ENCODE measurements at places on chromosomes 5 and 9.

DNA sequence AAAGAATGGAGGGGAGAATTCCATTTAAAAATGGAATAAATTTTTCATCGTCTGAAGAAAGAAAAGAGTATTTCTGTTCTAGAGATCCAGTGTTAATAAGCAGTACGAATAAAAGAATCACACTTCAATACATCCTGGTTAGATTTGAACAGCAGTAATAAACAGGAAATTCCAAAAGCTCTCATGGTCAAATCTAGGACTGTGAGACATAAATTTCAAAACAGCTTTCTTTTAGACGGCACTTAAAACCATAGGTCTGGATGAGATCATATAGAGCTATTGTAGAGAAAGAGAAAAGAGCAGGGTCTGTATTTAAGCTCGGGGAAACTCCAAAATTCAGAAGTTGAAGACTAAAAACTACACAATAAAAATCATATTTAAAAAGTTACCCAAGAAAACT, 1006.9 kb upstream of the CTNND2 start:
- DNase-seq = no peak

DNA sequence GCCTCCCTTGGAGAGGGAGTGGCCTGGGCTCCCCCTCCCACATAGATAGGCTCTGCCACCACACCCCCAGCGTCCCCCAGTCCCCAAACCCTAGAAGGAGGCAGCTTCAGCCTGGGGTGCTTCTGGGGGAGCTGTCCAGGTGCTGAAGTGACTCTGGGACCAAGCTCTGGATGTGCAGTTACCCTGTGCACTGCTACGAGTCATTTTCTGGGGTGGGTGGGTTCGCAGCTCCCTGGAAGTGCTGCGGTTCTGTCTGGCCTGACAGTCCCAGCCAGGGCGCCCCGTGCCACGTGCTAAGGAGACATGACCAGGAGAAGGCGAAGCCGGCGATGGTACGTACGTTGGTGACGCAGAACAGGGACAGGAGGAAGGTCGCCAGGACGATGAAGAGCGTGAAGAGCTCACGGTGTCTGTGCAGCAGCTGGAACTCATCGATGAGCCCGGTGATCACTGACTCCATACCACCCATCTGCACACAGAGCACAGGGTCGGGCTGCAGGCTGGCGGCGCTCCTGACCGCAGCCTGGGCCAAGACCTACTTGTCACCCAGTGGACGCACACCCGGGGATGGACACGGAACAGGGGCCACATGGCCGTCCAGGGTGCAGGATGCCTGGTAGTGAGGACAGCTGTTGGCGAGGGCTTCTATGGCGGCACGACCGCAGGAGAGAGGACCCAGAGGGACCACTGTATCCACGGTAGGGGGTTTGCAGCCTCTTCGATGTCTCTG, 35.7 kb downstream of the SLC6A3 start:
- DNase-seq = no peak

- no peak for DNase-seq
Measured at GRCh38 chr9:135907006-135907430, 328 bp downstream of the CAMSAP1 start.

DNA sequence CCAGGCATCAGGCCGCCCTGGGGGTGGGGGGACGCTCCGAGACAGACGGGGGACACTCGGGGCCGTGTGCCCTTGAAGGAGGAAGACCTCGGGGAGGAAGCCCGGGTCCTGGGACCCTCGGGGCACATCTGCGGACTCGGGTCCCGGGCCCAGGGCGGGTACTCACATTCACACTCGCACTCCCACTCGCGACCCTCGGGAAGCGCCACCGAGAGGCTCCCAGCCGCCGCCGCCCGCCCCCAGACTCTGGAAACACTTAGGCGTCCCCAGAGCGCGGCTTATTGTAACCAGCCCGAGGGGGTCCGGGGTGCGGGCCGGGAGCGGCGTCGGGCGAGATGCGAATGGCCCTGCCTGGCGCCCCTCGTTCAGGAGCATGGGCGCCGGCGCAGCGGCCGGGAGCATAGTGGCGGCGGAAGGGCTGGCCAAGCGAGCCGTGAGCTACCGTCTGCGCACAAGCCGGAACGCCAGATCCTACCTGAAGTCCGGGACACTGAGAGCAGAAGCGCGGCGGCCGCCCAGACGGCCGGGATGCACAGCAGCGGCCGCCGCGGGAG, 559 bp downstream of the ROR2 start:
- DNase-seq = no peak

- DNase-seq = no peak
Measured at GRCh38 chr9:16023446-16023845, 470.6 kb downstream of the CCDC171 start.

DNA sequence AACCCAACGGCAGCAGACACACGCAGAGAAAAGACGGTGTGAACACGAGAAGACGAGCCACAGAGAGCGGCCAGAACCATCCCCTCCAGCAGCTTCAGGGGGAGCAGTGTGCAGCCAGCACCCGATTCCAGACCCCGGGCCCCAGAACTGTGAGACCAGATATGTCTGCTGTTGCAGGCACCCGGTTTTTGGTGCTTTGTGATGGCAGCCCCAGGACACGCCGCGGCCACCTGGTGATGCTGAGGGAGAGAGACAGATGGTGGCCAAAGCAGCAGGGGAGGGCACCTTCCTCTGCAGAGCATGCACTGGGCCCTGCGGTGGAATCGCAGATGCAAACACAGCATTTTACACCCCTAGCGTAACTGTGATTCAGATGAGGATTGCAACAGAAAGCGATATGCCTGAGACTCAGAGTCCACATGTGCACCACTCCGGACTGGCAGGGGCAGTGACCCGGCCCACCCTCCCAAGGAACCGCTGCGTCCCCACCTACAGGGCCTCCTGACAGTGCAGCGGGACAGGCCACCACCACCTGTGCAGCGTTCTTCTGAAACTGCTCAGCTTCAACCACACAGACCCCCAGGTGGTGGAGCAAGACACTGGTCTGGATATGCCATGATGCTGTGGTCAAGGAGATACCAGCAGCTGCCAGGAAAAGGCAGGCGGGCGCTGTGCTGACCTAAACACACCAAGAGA, 24.0 kb downstream of the ZDHHC11B start:
- no peak for DNase-seq

GRCh38 chr9:115882911-115883310, 270.7 kb upstream of the PAPPA start:
- DNase-seq = no peak

GRCh38 chr9:122099271-122099869, 6.3 kb upstream of the TTLL11 start:
- peak; percentile 46 for DNase-seq

DNA sequence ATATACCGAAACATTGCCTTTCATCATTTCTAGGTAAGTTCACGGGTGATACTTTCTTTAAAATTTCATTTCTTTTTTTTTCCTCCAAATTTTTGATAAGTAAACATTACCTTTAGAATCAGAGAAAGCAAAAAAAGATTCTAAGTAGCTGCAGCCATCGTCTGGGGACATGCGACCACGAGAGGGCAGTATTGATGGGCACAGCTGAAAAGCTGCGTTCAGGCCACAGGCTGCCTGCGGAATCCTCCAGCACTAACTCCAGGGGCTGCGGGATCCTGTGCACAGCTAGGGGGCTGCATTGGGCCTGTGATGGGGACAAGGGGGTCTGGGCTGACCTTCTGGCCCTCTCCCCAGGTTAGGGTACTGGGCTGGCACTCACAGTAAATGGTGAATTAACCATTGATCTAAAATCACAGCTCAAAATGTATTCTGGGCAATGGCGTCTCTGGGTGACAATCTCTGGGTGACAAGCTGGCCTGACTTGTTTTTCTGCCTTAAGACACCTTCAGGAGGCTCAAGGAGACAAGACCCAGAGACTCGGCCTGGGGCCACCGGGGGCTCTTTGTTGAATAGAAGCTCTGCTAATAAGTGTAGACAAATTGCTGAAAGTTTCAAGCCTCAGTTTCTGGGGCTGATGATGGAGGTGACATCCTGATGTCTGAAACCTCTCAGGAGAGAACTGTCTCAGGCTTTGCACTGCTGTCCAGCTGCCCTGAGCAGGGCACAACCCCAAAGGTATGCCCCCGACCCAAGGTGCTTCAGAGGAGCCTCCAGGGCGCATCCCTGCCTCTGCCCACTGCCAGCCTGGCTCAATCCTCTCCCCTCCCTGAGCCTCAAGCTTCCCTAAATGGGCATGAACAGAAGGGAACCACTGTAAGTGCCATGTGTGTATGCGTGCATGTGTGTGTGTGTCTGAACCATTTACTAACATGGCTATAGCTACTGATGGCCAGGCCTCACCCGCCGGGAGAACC, 44.3 kb upstream of the SARDH start:
- peak; percentile 45 for DNase-seq

GRCh38 chr5:137695651-137696428, 40.0 kb downstream of the KLHL3 start:
- DNase-seq = no peak

GRCh38 chr9:134319306-134320125, 6.7 kb upstream of the RXRA start:
- DNase-seq = no peak

GRCh38 chr9:38006163-38006562, 62.9 kb downstream of the SHB start:
- DNase-seq = no peak

- DNase-seq = no peak
Measured at GRCh38 chr9:129177443-129177790, 644 bp downstream of the IER5L start.
